ENCODE measurements at places on chromosomes 6 and 20. TPM values are rescaled to one million over a fixed set of nuclear protein-coding genes. Genes with fewer than 3 reads are reported as not detected.

GRCh38 chr6:143516690-143517446 lies 5.3 kb upstream of the FUCA2 start:
- no peak for DNase-seq

- DNase-seq: no peak
Measured at GRCh38 chr20:22826306-22827230, 208.5 kb upstream of the SSTR4 start.

DNA sequence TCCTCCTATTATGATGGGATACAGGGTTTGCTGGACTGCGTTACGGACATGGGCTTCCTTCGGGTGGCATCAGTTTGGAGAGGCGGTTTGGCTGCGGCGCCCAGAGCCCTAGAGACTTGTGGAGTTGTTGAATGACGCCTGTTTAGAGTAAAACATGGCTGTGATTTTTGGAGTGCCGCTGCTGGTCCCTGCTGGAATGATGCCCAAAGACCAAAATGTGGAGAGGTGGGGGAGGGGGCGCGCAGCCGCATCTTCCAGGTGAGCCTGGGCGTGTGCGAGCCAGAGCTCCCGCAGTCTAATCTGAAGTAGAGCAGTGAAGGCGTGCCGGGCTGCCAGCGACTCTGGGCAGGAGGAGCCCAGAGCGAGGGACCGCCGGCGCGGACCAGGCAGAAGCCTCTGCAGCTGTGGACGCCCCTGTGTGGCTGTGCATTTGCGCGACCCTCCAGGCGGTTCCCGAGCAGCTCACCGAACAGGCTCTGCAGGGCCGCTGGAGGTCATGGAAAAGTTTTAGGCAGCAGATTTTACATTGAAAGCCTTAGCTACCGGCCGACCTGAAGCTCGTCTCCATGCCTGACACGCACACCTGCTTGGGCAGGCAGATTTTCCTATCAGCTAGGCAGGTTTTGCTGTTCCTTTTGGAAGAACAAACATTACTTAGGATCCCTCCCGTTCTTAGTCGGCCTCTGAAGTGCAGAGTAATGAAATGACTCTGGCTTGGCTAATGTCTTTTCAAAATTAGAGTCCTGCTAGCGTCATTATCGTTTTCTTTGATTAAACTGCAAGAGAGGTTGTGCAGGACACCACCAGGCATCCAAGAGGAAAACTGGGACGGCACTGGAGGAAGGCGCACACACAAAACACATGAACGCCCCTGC lies 298.2 kb downstream of the PHACTR1 start:
- no peak for DNase-seq

DNA sequence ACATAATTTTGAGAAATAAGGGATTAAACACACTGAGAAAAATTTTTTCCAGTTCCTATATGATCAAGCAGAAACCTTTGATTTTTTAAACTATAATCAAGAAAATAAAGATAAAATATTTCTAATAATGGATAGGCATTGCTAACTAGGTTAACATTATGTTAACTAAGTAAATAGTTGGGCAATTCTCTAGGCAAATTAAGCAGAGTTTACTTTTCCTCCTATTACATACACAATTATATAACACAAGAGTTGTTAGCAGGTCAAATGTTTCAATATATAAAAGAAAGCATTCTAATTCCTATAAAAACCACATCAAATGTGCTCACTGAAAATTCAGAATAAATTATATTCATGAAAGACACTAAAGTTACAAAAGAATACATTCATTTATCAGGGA lies 191.7 kb downstream of the GMDS start:
- no peak for DNase-seq

DNA sequence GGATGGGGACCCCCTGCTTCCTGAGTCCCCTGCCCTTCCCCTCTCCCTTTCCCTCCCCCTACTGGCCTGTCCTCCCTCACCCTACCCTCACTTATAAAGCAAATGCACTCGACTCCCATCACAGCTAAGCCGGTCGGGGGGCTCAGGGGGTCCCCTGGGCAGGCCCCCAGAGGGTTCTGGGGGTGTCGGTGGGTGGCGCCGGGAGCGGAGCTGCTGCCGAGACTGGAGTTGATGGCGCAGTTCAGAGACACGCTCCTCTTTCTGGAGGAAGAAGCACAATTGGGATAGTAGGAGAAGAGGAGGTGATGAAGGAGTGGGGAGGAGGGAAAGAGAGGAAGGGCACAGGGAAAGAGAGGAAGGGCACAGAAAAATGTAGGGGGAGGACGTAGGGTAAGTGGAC lies 18.5 kb downstream of the OR2H2 start:
- DNase-seq: no peak

DNA sequence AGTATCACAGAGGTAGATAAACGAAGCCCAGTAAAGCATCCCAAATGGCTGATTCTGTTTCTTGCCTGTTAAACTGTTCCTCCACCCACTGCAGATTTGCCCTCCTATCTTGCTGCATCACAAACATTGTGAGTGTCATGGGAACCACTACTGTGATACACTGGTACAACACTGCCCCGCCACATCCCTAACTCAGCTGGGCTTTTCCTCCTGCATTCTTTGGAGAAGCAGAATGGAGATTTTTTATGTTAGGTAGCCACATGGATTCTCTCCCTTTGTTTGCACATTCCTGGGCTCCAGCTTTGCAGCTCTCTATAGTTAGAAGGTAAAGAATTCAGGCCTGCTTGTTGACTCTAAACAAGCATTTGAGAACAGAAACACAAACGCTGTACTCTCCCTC lies 234.1 kb downstream of the TMEM242 start:
- DNase-seq: no peak

The LAMP5 gene
- not detected for total RNA-seq

The ZNF165 gene
- total RNA-seq: 0.30 TPM

The GRIK2 gene
- not detected for total RNA-seq
